RWPE2 (cell line): ENCODE measurements at places on chromosomes 3 and 15.
A peak's percentile ranks its signal among the peaks of the same experiment; 100 is the strongest.

GRCh38 chr15:80494756-80495155, 90.6 kb downstream of the ARNT2 start:
- no peak for DNase-seq

DNA sequence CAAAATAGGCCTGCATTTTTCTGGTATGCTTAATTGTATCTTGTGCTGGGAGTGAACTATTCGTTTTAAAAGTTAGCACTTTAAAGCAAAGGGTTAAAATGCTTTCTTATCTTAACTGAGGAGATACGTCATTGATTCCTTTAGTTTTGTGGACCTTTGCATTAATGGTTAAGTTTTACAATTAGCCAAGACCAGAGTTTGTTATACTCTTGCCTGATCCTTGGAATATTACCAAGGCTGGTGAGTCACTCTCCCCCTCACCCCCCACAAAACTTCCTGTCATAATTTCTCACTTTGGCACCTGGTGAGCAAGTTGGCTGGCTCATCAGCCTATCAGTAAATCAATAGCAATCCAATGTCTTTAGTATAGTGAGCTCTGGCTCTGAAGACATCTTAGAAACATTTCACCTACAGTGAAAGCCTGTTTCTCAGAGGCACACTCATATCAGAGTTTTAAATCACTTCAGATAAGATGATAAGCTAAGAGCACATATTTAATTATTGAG, 26.7 kb downstream of the SLC2A2 start:
- no peak for DNase-seq

DNA sequence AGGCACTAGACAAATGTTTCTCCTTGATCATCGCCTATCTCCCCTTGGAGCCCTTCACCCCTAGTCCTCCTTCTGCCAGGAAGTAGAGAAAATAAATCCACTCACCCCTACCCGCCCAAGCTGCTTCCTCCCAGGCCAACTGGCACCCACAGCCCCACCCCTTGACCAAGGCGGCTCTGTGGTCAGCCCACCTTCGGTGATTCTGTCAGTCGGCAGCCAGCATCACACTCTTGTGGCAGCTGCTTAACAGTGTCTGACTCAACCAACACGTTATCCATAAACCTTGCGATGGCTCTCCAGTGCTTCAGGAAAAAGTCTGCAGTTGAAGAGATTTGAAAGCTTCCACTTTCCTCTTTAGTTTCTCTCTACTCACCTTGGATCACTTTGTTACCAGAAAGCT, 7.6 kb downstream of the SHF start:
- DNase-seq = no peak

GRCh38 chr3:157387708-157388435, 48.8 kb upstream of the PTX3 start:
- DNase-seq = no peak

DNA sequence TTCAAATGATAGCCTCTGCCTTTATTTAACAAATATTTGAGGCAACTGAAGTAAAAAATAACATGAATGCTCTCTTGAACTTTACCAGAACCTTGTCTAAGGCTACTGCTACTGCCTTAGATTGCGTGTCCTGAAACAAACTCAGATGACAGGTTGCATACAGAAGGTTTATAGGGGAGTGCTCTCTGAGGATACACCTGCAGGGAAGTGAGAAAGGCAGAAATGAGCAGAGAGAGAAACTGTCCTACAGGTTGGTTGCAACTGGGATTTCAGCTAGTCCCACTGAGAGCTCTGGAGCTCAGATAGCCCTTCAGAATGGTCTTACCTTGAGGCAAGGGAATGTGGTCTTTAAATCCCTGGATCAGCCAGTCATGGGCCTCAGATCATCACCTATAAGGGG, 165.5 kb downstream of the IL5RA start:
- DNase-seq = no peak

DNA sequence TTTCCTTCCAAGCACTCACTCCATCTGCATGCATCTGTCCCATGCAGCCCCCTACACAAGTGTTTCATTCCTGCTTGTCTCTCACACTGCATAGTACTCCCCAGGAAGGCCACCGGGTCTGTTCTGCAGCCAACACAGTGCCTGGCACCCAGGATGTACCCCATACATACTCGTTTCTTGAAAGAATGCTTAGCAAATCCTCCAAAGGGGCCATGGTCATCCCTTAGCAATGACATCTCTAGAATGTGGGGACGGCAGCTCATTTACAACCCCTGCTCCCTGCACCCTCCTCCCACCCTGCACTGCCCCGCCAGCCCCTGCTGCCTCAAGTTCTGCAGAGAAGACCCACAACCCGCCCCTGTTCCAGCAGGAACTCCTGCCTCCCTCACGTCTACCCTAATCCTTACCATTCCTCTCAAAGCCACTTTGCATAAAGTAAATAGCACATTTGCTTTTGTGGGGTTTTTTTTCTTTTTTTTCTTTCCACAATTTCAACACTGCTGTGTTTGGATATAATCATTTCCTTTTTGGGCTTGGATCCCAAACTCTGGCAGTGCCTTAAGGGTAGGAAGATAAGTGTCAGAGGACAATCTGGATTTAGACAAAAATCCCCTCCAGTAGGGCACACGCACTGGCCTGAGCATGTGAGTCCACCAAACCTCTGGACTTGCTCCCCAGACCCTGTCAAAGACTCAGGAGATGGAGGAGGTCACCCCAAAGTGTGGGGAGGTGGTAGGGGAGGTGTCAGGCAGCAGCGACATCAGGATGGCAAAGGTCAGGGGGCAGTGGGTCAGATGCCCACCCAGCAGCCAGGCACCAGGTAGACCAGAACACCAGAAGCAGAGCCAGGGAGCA, 68.4 kb downstream of the MEGF11 start:
- DNase-seq = peak; percentile 38

- no peak for DNase-seq
Observed at GRCh38 chr3:139455855-139456254, 20.5 kb downstream of the RBP2 start.

GRCh38 chr3:7401418-7401817, 540.5 kb downstream of the GRM7 start:
- DNase-seq = no peak

- no peak for DNase-seq
Observed at GRCh38 chr15:76939715-76940114, 8.2 kb downstream of the RCN2 start.

GRCh38 chr3:145739926-145740325, 421.1 kb downstream of the PLOD2 start:
- no peak for DNase-seq

DNA sequence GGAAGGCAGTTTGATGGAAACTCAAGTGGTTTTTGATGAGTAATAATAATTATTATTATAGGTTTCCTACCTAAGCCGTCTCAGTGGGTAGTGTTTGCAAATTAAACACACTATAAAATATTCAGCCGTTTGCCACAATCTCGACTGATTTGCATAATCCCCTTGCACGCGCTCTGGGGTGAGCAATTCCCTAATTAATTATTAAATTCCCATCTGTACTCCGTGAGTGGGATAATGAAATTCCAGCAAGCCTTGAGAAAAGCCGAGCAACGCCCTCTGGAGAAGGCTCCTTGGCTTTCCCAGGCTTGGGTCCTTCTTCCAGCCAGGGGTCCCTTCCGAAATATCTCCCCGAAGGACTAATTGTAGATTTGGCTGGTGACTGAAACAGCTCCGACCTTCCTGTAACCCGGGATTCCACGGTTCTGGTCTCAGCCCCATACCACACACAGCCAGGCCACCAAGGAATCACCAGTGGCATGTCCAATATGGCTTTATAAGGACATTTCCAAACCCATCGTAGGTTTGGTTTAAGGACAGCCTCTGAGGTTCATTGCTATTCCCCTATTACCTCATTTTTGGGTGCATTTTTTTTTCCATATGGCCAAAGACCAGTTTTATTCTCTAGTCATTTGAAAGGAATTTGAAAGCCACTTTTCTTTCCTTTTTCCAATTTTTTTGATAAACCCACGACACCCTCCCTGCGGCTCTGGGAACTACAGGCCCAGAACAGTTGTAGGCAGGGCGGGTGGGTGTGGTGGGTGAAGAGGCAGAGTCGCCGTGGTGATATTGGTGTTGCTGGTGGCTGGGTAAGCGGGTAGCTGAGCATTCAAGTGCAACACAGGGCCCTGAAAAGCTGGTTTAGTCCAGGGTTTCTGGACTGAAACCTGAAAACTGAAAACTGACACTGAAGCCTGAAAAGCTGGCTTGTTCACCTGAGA, 33.2 kb upstream of the RGMA start:
- DNase-seq = no peak

- no peak for DNase-seq
Observed at GRCh38 chr3:125125821-125126245, 70.0 kb upstream of the HEG1 start.

DNA sequence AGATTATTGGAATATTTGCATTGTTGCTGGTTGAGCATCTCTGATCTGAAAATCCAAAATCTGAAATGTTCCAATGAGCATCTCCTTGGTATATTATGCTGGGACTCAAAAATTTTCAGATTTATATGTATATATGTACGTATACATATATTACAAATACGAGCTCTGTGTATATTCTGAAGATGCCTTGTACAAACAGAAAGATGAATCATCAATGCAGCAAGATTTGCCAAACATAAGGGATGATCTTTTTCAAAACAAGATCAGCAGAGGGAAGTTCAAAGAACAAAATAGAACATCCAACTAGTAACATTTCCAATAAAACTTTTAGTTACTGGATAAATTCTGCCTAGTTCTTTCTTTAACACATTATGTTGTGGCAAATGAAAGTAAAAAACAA, 42.5 kb downstream of the HERC1 start:
- DNase-seq = no peak

- no peak for DNase-seq
Observed at GRCh38 chr15:55267401-55268175, 22.0 kb downstream of the RAB27A start.

DNA sequence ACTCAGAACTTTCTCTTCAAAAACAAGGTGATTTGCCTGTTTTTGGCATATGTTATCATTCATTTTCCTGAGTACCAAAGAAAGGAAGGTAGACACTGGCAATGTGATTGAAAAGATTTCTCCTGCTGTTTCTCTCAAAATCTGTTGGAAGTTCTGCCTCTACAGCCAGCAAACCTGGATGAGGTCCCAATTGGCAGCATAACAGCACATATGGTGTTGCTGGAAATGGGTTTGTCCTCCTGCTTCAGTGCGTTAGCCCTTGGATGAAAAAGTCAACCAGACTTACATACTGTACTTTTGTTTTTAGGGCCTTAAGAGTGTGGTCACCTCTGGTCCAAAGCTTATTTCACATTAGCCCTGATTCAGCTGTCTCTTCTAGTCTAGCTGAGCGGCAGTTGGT, 237.6 kb upstream of the MME start:
- no peak for DNase-seq

DNA sequence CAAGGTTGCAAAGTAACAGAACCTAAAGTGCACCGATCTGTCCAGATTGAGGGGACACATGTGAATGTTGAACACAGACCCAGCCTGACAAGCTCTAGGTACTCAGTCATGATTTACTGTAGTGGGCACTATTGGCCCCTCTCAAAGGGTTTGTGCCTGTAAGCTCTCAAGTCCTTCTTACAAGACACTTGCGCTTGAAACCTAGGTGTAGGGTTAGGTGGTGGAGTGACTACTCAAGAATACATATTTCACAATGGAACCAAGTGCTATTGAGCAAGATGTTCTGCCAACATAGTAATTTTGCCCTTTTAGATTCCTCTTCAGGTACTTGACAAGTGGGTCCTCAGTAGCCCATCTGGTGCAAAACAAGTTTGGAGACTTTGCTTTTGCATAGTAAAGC, 169.9 kb downstream of the AKAP13 start:
- DNase-seq = no peak

- no peak for DNase-seq
Observed at GRCh38 chr3:186321746-186322145, 40.3 kb downstream of the DGKG start.

GRCh38 chr3:29475305-29475840, 194.5 kb downstream of the RBMS3 start:
- DNase-seq = no peak

GRCh38 chr3:34852844-34853439, 786.4 kb upstream of the ARPP21 start:
- DNase-seq = no peak

DNA sequence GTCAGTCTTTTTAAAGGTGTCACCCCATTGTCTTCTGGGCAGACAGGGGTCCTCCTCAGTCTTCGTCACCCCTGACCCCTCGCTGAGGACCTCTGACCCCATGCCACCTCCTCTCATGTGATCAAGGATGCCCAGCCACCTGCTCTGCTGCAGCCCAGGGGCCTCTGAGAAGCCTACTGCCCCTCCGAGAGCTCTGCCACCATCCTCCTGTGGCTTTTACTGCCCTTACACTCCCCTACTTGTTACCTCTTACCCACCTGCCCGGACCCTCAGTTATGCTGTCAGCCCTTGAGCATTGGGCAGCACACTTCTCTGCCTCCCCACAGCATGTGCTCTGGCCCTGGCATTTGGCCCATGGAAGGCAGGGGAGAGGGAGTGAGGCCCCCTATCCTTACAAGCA, 123.2 kb downstream of the LRRK1 start:
- DNase-seq = peak; percentile 29

- no peak for DNase-seq
Observed at GRCh38 chr3:183695569-183696364, 1.8 kb upstream of the YEATS2 start.

DNA sequence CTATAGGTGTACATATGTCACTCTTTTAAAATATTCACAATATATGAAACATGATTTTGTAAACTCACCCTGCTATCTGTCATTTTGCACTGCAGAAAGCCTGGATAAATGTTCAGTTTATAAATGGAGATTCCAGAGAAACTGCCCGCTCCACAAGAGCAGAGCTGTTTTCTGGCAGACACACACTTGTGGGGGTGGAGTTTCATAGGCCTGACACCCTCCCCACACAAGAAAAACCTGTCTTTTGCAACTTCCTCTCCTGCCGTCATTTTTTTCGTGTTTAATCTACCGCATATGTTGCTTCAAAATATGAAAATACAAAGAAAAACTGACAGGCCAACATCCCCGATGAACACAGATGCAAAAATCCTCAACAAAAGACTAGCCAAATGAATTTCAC, 479.0 kb downstream of the GABRG3 start:
- no peak for DNase-seq

DNA sequence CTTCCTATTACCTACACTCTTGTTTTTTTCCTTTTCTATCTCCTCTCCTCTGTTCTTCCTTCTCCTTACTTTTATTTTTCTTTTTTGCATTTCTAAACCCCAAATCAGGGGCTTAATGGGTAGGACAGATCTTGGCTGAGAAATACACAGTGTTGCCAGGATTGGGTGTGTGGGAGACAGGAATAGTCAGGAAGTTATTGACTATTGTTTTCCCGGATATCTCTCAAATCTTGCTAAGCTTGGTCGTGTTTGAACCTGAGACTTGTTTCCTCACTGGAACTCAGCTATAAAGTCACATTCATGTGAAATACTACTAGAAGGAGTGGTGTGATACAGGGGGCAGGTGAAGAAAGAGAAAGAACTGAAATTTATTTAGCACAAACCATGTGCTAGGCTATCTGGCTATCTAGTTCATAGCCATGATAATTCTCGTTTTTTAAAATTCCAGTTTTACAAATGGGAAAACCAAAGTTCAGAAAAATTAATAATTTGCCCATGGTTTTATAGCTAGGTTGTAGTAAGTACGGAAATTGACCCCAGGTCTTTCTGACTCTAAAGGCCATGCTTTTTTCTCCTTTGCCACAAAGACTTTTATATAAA, 343.2 kb upstream of the UMPS start:
- DNase-seq = no peak

GRCh38 chr3:42024591-42025351, 62.9 kb upstream of the ULK4 start:
- DNase-seq = no peak
